ENCODE measurements at places on chromosomes 4 and X. TPM values are rescaled to one million over a fixed set of nuclear protein-coding genes. Genes with fewer than 3 reads are reported as not detected.

GRCh38 chrX:3263681-3264126 is 82.7 kb downstream of the MXRA5 start:
- no peak for DNase-seq

GRCh38 chrX:23168291-23168690 is 166.4 kb upstream of the PTCHD1 start:
- DNase-seq, result no peak

DNA sequence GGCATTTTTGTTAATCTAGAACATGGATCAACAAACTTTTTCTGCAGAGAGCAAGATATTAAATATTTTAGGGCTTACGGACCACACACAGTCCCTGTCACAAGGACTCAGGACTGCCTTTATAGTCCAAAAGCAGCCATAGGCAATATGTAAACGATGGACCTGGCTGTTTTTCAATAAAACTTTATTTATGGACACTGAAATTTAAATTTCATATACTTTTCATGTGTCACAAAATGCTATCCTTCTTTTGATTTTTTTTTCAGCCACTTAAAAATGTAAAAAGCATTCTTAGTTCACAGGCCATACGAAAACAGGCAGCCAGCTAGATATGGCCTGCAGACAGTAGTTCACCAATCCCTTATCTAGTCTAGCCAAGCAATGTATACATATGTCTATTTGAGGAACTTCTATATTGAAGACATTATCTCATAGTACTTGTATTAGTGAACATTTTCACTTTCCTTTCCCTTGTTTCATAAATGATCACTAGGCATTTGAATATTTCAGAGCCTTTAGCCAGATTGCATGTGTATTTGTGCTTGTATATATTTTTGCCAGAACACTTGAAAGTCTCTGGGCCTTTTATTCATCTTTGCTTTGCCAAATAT is 350.9 kb downstream of the RPA4 start:
- no peak for DNase-seq

DNA sequence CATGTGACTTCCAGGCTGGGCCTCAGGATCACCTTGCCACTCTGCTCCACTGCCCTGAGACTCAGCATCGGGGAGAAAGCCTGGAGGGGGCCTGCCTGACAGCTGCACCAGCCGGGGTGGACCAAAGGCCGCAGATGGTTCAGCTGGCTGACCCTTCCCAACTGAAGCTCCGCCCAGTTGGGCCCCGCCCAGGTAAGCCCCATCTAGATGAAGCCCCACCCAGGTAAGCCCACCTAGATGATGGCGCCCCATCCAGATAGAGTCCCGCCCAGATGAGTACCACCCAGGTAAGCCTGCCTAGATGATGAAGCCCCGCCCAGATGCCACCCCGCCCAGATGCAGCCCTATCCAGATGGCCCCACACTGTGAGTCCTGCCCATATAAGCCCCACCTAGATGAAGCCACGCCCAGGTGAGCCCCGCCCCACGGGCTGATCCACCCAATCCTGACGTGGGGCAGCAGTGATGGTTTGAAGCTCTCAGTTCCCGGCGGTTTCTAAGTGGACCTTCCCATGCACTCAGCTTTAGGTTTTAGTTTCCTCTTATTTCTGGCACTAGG is 10.0 kb downstream of the ZFYVE28 start:
- DNase-seq, result no peak

DNA sequence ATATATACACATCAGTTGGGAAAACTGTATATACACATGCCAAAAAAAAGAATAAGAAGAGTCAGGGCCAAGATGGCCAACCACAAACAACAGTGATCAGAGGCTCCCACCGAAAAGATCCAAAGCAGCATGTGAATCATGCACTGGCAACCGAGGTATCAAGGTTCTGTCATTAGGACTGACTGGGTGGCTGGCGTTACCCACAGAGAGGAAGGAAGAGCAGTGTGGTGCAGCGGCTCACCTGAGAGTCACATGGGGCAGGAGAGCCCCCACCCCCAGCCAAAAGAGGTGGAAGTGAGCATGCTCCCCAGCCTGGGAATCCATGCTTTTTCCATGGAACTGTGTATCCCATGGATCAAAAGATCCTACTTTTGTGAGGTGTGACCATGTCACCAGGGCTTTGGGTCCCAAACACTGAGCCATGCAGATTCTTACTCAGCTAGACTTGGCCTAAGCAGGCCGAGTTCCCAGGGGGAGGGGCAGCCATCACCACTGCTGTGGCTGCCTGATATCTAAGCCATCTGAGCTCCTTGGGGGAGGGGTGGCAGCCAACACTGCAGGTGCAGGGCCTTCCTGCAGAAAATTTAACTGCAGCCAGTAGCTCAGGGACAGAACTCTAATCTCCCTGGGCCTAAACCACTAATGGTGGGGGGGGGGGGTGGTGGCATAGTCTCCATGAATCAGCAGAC is 52.8 kb downstream of the P2RY10 start:
- DNase-seq, result no peak

- DNase-seq, result peak; percentile 54
Measured at GRCh38 chr4:2353222-2354107, 65.0 kb downstream of the ZFYVE28 start.

DNA sequence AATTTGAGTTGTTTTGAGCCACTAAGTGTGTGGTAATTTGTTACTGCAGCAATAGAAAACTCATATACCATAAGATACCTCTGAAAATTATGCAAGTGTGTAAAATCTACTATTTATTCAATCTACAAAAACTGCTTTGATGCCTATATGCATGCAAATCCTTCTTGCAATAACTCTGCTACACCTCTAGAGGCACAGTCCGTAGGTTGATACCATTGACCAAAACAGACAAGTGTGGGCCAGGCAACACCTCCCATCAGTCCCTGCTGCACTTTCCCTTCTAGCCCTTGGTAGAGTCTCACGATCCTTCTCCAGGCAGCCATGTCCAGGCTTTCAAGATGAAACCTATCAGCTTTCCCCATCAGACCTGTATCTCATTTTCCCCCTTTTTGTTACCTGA is 48.8 kb upstream of the FAM9A start:
- no peak for DNase-seq

DNA sequence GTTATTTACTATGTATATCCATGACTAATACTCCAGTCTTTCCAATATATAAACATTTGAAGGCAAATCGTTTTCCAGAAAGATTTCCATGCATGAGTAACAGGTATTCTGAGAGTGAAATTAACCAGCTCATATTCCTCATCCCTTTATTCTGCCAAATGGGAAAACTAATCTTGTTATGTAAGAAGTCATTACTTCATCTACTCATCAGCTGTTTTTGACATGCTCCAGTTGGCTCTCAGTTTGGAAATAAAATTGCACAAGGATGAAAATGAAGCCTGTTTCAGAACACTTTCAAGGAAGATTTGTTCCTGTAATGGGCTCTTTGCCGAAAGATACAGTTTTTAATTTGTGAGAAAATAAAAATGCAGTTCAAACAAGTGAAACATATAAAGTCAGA is 121.9 kb downstream of the KCTD8 start:
- DNase-seq, result no peak

GRCh38 chrX:95903490-95903889 is 781.2 kb upstream of the DIAPH2 start:
- DNase-seq, result no peak

DNA sequence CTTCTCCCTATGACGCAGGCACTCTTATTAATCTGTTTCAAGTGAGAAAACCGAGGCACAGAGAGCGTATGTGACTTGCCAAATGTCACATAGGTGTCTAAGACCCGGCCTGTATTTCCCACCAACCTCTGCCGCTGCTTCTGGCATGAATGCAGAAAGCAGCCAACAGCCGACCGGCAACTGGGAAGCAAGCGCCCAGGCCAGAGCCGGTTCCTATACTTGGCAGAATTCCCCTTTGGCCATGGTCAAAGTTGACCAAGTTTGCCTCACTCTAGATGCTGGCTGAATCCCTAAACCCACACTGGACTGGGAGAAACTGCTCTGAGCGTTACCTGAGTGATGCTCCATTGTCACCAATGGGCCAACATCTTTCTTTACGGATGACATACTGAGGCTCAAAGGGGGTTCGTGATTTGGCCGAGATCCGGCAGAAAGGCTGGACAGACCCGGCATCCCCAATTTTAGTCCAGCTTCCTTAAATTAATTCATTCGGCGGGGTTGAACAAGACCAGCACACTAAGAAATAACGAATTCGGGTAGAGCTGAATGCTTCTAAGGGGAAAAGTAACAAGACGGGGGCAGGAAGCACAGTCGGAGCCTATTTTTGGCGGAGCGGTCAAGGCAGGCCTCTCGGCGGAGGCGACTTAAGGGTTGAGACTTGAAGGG is 11.2 kb downstream of the MSX1 start:
- DNase-seq, result no peak

- no peak for DNase-seq
Measured at GRCh38 chr4:158738866-158739265, 15.7 kb upstream of the PPID start.

DNA sequence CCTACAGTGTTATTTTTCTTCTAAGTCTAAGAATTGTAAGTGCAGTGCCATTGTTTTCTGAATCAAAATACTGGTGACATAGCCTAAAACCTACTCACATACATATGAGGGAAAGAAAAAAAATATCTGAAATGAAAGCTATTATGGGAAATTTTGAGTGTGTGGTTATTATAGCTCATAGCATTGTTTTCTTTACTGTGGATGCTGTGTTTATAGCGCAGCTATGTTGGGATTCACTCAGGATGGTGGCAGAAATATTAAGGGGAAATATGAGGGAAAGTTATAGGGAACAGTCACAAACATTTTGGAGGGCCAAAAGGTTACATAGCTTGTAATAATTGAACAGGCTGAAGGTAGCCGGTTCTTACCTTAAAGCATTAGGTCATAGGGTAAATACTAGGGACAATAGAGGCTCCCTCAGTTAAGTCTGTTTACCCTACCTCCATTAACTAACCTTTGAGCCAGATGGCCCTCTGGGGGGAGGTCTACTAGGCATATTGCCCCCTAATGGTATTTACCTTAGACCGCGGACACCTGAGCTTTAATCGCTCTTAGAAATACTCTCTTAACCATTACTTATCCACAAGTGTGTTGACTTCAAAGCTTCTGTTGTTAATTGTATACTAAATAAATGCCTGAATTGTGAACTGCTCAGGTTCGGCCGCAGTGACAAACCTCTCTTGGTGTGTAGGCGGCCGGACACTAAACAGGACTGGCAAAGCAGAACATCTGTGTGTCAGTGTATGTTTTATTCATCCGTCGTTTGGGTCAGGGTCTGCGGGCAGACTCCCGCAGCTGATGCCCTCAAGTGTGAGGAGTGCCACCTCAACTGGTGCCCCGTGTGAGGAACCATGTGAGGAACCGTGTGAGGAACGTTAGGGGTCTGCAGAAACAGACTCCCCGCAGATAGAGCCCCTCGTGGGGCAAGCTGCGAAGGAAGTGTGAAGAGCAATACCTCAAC is 21.3 kb upstream of the SULT1B1 start:
- no peak for DNase-seq

- DNase-seq, result no peak
Measured at GRCh38 chrX:19958552-19959486, 32.0 kb downstream of the BCLAF3 start.

DNA sequence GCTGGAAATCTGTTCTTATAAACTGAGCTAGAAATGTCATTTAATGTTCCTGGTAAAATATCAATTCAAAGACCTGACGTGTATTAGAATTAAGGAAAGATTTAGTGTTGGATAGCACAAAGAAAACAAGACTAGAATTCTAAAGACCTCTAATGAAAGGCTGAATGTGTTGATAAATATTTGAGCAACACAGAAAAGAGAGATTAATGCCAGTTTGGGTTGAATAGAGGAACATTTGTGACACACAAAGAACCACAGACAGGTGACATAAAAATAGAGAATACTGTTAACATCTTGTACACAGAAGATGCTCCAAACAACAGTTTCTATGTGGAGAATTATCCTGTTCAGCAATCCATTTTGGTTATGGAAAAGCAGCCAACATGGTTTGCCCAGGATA is 222.1 kb upstream of the GALNT7 start:
- DNase-seq, result no peak

GRCh38 chrX:12984603-12985319 is 9.9 kb downstream of the TMSB4X start:
- DNase-seq, result no peak

DNA sequence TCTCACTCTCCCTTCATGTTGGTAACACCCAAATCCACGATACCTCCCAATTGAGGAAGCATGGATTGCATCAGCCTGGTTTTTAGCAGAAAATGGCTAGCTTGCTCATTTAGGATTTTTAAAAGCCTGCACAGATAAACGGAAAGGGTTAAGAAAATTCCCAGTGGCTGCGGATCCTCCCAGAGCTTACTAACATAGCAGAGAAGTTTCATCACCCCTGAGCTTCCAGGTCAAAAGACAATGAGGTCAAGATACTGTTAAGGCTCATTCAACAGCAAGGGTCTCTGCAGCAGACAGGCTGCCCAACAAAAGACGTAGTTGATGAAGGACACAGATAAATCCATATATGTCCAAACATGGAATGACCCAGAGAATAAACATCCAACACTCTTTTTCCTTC is 220.2 kb downstream of the ASMT start:
- DNase-seq, result no peak

DNA sequence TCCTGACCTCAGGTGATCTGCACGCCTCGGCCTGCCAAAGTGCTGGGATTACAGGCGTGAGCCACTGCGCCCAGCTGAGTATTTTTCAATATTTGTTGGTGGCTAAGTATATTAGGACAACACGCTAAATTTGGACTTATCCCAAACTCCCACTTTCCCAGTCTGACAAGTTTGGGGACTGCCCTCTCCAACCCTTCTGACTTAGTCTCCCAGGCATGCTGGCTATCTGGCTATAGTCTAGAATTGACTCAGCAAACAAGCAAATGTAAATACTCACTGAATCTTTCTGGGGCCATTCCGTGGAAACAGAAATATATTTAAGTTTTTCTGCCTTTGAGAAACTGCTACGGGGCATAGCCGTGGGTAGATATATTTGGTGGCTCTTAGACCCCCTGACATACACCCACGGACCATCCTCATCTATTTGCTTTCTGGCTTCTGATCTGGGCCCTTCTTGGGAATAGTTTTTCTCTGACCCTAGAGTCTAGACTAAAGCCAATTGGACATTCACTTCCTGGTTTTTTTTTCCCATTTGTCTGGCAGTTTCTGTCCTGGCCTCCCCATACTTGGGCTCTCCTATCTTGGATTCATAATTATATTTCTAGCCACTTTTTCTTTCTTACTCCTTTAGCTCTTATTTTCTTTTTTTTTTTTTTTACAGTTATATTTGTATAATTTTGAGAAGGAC is 11.3 kb upstream of the DOCK11 start:
- no peak for DNase-seq

- DNase-seq, result no peak
Measured at GRCh38 chrX:3963980-3964379, 250.5 kb upstream of the PRKX start.

GRCh38 chr4:77248805-77249204 is 91.8 kb downstream of the CCNG2 start:
- no peak for DNase-seq

GRCh38 chrX:133985164-133985966 is at the start of gene GPC3:
Gene GPC3 (minus strand): TSS chrX:133985594.
- DNase-seq, result peak; percentile 72

The PCDH7 gene
- total RNA-seq, result 156 TPM

The OPHN1 gene
- 6.9 TPM for total RNA-seq

The PRSS12 gene
- total RNA-seq, result 0.28 TPM

The OFD1 gene
- 46.0 TPM for total RNA-seq

The GNRHR gene
- not detected for total RNA-seq

The PHOX2B gene
- 3.6 TPM for total RNA-seq

The PFKFB1 gene
- total RNA-seq, result 0.55 TPM

The SHROOM4 gene
- total RNA-seq, result 6.1 TPM

The RIPPLY1 gene
- not detected for total RNA-seq

The RHOXF1 gene
- total RNA-seq, result not detected

Measured in sigmoid colon (tissue), 7 donors.